ENCODE measurements at places on chromosomes 5 and 9.

DNA sequence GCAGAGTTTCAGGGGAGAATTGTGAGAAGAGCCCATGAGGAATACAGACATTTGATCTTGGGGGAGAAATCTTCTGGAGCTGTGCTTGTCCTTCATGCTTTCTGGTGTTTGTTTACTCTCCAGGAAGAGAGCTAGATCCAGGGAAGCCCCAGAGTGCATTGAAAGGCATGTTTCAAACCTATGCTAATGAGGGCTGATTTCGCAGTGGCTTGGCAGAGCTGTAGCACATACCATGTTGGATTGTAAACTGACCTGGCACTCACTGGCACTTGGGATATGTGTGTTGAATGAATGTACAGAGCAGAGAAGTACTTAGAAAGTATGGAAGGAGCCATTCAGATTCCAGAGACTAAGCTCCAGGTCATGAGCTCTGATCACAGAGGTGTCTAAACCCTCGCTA lies 30.9 kb downstream of the TNFSF8 start:
- no peak for DNase-seq

- DNase-seq = no peak
These were observed 901.0 kb upstream of the CTNND2 start for GRCh38 chr5:12805165-12805698.

DNA sequence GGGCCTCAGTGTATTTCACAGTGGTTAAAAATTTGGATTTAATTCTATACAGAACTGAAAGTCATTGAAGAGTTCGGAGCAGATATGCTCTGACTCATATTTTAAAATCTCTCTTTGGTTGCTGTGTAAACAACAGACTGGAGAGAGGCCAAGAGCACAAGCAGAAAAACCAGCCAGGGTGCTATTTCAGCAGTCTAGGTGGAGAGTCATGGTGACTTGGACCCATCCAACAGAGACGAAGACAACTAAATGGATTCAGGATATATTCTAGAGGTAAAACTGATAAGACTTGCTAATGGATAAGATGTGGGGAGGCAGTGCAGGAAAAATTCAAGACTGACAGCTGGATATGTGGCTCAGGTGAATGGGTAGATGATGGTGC lies 168.9 kb downstream of the MAPKAP1 start:
- DNase-seq = no peak

DNA sequence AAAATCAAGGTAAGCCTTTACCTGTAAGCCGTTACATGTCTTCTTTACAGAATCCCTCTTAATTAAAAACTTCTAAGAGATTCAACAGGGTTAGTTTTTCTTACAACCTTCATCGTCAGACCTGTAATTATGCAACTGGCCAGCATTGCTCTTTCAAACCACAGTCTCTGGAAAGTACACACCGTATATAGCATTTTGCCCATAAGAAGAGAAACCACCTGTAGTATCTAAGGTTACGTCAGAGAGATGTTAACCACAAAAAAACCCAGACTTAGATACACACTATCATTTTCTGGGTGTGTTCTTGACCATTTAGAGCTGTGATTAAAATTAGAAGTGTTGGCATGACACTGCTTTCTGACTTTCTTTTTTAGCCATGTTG lies 140.0 kb downstream of the MUSK start:
- DNase-seq = no peak

- no peak for DNase-seq
These were observed 75.5 kb downstream of the COL5A1 start for GRCh38 chr9:134717056-134717455.

All from activated naive CD4-positive, alpha-beta T cell (primary cell).